ENCODE measurements at places on chromosomes 1 and 21.

DNA sequence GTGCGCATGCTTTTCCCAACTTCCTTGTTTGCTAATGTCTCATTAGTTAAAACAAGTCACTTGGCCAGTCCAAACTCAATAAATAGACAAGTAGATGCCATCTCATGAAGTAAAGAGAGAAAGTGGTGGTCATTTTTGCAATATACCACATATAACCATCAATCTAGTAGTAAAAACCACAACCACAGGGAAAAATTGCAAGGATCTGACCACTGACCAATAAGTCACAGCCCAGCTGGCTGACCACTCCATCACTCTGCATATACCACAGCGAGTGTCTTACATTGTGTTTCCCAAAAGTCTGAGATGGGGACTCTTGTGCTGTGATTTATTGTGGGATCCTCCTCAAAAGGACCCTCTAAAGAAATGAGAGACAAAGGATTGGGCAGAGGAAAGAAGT is 76.0 kb downstream of the FH start:
- DNase-seq, result no peak

- DNase-seq, result no peak
These were observed 15.4 kb downstream of the RIMS3 start for GRCh38 chr1:40650075-40650474.

GRCh38 chr1:161498646-161499045 is 6.6 kb upstream of the FCGR2A start:
- DNase-seq, result no peak

- DNase-seq, result no peak
These were observed 327.9 kb downstream of the TTLL7 start for GRCh38 chr1:83670909-83671565.

GRCh38 chr1:12548973-12549459 is 69.0 kb downstream of the DHRS3 start:
- DNase-seq, result no peak

DNA sequence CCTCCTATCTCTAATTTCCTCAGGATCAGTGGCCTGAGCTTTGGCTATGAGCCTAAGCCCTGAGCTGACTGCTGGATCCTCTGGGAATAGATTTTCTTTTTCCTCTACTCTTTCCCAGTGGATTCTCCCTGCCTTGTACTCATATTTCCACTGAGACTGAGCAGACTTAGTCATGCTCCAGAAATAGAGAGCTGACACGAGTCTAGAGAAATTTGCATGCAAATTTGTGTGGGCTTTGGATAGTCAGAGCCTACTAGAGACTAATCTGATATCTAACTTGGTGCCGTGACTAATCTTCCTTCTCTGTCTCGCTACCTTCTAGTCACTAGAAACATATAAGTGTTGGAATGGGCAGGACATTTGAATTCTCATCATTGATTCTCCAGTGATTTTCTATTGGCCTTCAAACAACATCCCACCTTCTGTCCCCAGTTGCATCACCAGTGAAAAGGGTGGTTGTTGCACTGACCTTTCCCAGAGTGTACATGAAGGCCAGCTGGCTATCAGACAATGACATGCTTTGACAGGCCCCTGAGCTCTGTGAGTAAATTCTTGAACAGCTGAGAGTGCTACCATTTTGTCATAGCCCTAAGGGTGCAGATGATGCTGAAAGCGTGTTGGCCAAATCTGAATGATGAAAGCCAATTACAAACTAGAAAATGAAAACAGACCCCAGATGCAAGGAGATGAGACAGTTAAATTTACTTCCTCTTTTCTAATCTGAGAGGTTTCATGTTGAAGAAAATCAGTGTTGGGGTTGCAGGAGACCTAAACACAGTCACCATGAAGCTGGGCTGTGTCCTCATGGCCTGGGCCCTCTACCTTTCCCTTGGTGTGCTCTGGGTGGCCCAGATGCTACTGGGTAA is at the start of gene FCRLA:
TSS of gene FCRLA (plus strand) at position 748 of the 866 bp plus-strand sequence. CDS start at position 784, 36 bp downstream.
- no peak for DNase-seq

DNA sequence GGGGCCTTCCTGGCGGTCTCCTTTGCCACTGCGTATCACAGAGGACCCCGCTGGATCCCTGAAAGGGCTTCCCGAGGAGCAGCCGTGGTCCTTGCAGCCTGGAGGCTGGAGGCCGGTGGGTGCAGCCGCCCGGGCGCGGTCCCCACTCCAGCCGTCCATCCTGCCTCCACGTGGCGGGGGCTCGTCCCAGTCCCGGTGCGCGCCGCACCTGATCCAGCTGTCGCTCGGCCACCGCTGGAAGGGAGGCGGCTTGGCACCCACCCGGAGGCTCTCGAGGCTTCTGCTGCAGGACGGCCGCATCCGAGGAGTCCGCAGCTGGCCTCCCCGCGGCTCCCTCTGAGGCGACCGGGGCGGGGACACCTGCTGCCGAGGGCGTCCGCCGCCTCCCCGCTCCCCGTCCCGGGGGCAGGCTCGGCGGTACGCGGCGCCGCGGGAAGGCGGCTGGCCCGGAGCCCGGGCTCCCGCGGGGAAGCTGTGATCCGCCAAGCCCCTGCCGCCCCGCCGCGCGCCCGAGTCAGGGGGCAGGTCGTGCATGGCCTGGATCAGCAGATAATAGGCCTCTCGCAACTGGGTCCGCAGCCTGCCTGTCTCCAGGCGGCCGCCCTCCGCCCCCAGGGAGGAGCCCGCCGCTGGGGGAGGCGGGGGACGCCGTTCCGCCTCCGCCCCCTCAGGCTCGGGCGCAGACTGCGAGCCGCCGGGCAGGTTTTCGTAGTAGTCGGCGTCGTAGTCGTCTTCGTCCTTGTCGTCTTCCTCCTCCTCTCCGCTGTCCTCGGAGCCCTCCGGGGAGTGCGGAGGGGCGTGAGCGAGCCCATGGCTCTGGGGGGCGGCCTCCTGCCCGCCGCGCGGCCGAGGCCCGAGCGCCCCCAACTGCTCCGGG is at the start of gene SYDE2:
TSS of gene SYDE2 (minus strand) at position 554 of the 877 bp plus-strand sequence. CDS start at position 534, 20 bp downstream.
- peak; percentile 16 for DNase-seq

- DNase-seq, result no peak
These were observed 676.1 kb downstream of the PTPRU start for GRCh38 chr1:29912425-29912824.

Data from esophagus squamous epithelium (tissue), 5 donors.